Motor neuron (in vitro differentiated cells): ENCODE measurements at places on chromosomes 5 and 9. TPM values are rescaled to one million over a fixed set of nuclear protein-coding genes. Genes with fewer than 3 reads are reported as not detected.

The LCNL1 gene
- 0.93 and 1.9 TPM in 2 replicates for total RNA-seq

The RANBP17 gene
- total RNA-seq, result 0.39 TPM in 1 of 2 replicates, not detected in the other

- no peak for ATAC-seq
Measured at GRCh38 chr5:14281746-14282181, 138.6 kb downstream of the TRIO start.

The NUDCD2 gene
- 27.1 and 35.4 TPM in 2 replicates for total RNA-seq
